Activated naive CD4-positive, alpha-beta T cell treated with anti-CD3 and anti-CD28 coated beads, Interleukin-2, amount 50 U/mL, for 72 hours (primary cell): ENCODE measurements at places on chromosomes 1 and 21.

DNA sequence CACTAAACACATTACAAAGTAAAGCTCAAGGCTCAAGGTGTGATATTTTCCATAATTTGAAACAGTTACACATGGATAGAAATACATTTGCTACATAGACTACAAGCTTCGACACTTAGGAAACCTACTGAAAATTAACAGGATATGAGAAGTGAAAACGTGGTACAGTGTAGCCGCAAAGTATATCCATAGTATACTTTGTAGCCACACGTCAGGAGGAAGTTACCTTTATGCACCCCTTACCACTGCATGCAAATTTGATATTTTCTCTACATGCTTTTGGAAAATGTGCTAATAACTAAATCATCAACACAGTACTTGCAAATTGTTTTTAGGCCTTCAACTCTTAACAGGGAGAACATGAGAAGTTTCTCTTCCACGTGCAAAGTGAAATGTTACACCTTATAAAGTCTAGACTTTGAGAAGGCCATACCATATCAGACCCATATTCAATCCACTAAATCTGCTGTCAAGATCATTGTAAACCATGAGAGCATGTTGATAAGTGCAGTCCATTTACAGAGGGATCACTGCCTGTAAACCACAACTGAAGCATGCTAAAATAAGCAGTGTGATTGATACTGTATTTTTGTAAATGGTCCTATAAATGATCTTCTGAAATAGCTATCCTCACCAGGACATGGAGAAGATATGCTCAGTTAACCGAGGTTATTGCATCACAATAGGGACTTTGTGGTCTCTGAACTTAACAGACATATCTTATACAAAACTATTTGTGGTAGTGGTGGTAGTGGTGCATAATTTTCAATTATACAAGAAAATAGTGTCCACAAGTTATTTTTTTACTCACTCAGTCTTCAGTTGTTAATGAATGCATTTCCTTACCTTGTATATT, 64.7 kb downstream of the VAV3 start:
- DNase-seq: no peak

DNA sequence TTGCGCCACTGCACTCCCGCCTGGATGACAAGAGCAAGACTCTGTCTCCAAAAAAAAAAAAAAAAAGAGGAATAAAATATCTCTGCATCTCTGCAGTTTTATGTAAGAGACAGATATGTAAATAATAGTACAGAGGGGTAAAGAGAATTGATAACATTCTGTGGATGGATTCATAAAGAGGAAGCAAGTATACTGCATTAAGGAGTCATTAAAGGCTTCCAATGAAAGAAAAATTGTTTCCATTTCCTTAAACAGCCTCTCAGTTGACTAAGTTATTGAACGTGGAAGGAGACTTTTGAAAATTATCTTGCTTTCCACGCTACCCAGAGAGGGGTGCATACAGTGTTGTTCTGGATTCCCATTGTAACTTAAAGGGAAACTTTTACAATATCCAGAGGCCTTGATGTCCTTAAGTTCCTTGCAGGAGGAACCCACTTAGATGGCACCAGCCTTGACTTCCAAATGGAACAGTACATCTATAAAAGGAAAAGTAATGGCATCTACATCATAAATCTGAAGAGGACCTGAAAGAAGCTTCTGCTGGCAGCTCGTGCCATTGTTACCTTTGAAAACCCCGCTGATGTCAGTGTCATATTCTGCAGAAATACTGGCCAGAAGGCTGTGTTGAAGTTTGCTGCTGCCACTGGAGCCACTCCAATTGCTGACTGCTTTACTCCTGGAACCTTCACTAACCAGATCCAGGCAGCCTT, 13.8 kb downstream of the CEP350 start:
- no peak for DNase-seq

GRCh38 chr1:175369696-175370095, 177.1 kb upstream of the KIAA0040 start:
- DNase-seq: no peak

- DNase-seq: no peak
Observed at GRCh38 chr1:7777591-7777990, 6.5 kb downstream of the VAMP3 start.

GRCh38 chr1:109822749-109823542, 59.2 kb upstream of the EPS8L3 start:
- DNase-seq: no peak

DNA sequence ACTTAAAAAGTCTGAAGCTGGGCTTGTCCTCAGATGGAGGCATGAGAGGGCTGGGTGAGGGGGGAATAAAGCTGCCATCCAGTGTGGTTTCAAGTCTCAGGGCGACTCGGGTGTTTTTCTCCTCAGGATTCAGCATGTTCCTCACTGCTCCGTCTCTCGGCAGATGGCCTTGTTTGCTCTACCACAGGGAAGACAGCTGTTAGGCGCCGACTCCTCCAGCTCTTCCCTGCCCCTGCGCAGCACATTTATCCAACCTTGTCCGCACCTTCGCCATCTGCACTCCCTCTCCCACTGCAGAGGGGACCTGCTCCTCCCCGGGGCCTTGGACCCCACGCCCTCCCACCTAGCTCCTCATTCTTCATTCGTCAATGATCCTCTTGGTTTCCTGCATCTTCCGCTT, 16.6 kb upstream of the S100A11 start:
- DNase-seq: no peak

DNA sequence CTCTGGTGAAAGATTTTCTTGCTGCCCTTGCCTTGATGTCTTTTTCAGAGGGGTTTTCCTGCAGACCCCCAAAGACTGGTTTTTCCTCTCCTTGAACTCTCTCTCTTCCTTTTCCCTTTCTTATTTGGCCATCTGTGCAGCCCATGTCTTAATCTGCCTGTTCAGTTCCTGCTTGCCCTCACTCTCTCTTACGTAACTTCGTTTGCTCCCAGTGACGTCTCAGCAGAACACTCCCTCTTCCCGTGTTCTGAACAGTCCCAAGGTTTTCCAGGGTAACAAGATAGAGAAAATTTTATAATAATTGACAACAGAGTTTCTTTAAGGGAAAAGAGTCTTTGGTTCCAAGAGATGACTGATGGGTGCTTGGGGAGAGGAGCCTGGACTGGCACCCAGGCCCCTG, 109.1 kb upstream of the LMO4 start:
- DNase-seq: no peak

DNA sequence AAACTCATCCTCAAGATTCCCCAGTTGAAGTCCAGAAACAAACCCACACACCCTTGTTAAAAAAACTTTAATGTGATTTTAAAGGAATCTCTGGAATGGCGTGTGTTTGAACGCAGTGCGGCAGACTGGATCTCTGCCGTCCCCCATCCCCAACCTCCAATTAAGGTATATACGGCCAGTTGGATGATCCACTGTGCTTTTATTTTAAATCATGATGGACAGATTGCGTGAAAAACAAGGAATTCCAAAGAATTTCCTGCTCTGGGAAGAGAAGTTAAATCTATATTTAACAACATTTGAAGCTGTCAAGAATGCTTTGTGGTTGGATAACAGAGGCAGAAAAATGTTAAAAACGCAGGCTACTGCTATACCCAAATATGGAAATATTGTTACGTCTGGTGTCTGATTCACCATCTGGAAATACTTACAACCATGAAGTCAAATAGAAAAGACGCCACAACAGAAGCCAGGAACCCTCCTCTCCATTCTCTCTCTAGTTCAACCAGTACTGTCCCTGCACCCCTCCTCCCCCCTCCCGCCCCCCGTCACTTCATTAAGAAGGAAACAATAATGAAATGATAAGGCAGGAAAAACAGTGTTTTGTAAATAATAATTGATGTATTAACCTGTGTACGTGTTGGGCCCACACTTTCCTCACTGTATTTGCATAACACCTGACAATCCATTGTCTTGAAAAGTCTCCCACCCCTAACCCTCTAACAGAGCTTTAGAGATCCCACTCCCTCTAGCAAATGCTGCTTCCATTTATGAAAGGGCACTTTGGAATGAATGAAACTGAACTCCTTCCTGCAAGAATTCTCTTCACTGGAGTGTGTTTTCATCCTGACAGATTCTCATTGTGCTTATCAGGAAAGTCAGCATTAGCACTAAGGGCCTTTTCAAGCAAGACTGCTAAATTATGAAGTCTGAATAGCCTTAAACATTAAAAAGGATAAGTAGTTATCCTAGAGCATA, 2.0 kb upstream of the CCN1 start:
- DNase-seq: no peak

DNA sequence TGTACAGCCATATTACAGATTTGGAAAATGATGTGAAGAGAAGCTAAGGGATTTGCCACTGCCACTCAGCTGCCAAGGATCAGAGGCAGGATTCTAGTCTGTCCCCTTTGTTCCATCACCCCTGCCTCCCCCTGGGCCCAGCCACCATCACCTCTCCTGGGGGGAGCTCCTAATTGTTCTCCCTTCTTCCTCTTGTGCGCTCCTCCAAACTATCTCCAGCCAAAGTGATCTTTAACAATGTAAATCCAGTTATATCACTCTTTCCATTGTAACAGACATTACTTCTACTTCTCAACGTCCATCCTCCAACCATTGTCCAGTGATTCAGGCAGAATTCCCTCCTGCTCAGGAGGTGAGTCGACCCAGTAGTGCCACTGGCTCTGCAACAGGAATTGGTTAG, 164.1 kb downstream of the PLPP3 start:
- no peak for DNase-seq

DNA sequence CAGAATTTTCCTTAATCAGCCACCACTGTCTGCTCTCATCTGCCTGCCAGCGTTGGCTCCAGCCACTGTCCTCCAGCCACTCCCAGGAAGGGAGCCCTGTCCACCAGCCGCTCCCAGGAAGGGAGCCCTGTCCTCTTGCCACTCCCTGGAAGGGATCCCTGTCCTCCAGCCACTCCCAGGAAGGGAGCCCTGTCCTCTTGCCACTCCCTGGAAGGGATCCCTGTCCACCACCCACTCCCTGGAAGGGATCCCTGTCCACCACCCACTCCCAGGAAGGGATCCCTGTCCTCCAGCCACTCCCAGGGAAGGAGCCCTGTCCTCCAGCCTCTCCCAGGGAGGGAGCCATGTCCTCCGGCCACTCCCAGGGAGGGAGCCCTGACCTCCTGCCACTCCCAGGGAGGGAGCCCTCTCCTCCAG, 726.5 kb downstream of the PTPRU start:
- DNase-seq: no peak

GRCh38 chr21:34722684-34723300, 54.0 kb downstream of the CLIC6 start:
- no peak for DNase-seq

DNA sequence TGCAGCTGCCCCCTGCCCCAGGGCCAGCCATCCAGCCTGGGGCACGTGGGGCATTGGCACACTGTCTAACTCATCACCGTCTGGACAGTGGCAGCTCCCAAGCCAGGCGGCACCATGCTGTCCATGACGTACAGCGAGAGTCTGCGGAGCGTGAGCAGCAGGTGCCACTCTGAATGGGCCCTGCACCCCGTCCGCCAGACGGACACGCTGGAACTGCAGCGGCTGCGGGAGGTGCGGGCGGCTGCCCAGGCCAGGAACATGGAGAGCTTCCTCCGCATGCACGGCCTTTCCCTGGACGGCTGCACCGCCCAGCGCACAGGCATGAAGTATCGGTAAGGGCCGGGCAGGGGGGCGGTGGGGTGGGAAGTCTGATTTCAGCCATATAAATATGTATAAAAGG, 5.7 kb downstream of the KCNAB2 start:
- DNase-seq: no peak

DNA sequence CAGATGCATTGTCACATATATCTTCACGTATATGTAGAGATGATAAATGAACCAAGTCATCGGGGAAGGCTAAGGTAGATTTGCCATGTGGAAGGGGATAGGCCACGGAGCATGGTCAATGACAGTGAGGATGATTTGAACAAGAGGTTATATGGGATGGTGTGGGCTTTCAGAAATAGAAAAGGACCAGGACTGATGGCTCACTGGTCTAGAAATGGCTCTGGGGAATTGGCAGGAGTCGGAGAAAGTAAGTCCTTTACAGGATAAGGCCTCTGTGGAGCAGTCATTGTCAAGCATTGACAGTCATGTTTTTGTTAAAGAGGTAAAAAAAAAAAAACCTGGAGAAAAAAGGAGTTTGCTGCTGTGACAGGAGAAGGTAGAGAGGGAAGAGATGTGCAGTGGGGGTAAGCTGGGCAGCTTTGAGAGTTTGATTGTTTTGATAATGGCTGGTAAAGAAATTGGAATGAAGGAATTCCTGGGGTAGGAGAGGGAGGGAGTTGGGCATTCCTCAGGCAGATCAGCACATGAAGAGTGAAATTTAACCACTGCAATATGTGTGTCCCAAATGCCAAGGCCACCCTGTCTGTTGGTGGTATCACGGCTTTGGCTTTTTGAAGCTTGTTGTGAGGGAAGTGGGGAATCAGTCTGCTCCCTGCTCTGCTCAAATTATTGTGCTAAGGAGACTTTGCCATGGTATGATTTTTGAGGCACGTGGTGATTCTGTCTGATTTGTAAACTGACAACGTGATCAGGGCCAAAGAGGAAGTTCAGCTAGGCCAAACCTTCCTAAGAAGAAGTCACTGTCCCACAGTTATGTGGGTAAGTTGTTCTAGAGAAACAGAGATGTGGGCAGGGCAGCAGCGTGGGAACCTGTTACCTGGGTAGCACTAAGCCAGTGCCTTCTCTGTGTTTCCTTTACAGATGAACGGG, 26.0 kb downstream of the MACF1 start:
- DNase-seq: no peak

GRCh38 chr1:61447968-61448430, 276.9 kb downstream of the TM2D1 start:
- DNase-seq: no peak

- no peak for DNase-seq
Observed at GRCh38 chr1:156711011-156711817, 5.8 kb upstream of the CRABP2 start.

GRCh38 chr1:186535388-186536133, 74.6 kb upstream of the PDC start:
- DNase-seq: no peak

DNA sequence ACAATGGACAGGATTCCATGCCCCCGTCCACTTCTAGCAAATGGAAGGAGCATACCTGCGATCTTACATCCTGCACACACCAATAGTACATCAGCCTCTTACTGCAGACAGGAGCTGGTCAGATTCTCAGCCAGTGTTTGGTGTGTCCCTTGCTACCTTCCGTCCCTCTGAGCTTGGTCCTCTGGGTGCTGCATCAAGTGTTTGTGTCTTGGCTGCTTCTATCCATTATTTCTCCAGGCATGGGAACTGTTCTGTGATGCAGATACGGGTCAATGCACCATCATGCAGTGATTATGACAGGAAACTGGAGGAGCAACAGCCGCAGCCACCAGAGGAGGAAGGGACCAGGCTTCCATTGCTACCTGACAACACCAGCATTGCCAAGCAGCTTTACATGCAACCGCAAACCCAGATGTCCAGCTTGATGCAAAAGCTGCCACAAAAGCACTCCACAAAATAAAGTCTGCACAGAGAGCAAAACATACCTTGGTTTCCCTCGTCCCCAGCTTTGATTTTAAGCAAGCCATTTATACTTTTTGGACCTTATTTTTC, 21.9 kb upstream of the OVAAL start:
- DNase-seq: no peak
